ENCODE measurements at places on chromosomes 5 and 9.

GRCh38 chr5:157530226-157530972 lies 45.2 kb downstream of the ADAM19 start:
- DNase-seq = no peak

DNA sequence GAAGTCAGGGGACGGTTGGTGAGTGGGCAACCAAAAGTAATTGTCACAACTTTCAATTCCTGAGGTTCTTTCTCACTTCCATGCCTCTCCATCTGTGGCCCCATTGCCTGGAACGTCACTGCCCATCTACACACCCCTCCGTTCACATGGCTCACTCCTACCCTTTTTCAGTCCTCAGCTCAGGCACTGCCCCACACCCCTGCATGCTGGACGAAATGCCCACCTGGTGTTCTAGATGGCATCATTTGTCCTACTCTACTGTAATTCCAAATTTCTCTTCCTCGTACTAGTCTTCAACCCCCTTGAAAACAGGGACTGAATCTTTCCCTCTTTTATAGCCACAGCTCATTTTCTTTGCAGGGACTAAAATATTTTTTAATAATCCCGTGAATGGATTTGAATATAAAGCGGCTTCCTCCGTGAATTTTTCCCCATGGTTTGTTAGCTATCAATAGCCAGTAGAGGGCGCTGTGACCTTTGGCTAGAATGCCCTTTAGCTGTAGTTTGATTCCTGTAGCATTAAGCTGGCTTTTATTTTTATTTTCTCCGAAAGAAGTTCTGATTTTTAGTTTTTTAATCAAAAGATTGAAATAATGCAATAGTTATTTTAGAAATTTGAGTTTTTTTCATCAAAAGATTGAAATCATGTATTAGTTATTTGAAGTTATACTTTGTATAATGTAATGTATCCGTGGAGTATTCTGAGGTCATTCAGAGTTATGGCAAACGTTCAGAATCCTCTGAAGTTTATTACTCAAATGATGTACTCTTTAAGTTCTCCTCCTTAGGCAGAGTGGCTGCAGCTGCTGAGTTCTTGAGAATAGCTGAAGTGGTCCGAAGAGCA lies 232.1 kb downstream of the SH3GL2 start:
- DNase-seq = peak; percentile 52

- DNase-seq = no peak
Observed at GRCh38 chr5:95734906-95735305, 3.8 kb downstream of the RHOBTB3 start.

DNA sequence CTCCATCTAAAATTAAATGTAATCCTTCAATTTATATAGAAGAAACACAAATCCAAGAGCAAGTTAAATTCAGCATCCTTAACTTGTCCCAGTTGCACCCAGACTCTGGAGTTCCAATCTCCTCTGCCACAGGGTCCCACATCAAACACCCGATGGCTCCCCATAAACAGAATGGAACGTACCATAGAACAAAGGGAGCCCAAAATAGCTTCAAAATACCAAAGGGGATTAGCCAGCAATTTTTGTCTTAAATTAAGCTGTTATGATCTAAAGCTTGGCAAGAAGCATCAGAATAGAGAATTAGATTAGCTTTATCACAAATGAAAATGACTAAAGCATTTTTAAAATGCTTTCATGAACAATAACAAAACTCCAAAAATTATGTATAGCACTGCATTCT lies 112.8 kb downstream of the FANCC start:
- DNase-seq = no peak

DNA sequence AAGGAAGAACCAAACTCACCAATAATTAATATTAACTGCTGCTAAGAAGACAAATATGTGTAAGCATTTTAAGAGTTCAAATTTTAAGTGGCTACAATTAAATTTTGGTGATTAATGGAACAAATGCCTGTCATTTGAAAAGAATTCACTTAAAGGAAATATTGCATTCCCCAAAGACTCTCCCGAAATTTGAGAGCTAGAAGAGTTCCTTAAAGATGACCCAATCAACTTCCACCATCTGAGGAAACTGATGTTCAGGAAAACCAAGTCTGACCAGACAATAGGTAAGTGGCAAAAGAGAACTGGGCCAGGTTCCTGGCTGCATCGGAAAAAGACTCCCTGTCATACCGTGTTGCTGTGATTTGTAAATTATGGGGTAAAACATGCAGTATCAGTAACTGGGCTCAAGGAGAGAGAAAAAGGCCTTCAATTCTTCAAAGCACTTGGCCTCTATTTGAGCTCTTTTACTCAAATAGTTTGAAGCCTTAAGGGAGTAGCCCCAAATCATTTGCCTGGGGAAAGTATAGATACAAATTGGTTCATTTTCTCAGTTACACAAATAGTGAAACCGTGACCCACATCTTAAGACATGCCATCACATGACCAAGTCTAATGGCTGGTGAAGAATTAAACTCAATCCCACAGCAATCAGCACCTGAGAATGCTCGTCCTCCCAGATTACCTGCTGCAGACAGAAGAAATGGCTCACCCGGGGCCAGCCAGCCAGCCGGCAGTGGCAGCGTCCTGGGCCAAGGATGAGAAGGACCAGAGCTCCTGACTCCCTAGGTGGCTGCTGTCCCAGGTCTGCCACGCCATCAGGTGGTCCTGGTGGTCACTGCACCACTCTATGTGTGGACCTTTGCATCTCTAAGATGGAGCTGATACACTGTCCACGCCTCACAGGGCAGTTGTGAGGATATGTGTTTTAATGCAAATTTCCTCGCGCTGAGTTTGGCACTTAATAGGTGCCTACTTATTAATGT lies 162.9 kb downstream of the TTLL11 start:
- DNase-seq = no peak

DNA sequence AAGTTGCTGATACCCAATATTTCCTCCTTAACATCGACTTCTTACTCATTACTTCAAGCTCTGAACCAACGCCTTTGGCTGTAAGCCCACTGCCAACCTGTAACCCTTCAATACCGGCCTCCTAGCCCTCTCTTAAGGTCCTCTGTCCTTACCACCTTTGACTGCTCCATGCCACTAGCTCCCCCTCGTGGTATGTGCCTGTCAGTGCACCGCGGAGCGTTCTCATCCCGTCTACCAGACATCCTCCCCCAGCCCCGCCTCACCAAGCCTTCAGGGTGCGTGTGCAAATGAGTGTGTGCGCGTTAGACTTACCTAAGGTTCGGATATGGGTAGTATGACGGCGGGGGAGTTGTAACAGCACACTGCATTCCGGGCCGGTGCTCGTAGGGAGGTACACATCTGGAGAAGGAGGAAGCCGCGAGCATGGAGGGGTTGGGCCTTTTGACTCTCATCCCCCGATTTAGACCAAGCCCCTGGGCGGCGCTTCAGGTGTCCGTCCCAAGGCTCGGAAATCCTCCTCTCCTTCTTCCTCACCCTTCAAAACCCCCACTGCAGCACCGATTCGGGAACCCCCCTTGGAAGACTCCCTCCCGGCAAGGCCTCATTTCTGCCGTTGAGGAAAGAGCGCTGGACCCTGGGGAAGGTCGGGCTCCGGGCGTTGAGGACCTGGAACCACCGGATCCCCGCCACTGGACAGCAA lies 2.8 kb upstream of the MYORG start:
- DNase-seq = peak; percentile 94

DNA sequence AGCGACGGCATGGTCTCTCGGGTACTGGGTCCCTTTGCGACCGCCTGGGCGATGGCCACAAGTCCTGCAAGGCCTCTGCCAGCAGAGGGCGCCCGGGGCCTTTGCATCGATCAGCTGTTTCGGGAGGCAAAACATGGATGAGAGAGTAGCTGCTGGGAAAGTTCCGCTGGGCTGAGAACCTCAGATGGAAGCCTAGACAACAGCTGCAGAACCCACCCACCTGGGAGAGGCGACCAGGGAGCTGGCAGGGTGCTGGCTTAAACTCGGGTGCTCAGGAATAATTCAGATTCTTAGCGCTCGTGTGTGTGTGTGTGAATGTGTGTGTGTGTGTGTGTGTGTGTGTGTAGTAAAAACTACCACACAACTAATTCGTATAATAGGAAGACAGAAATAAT lies 50.0 kb downstream of the TRIM32 start:
- peak; percentile 68 for DNase-seq

- DNase-seq = peak; percentile 52
Observed at GRCh38 chr5:14593326-14594021, 11.9 kb downstream of the OTULINL start.

GRCh38 chr9:133372144-133372543 lies 3.7 kb downstream of the SURF4 start:
- no peak for DNase-seq

DNA sequence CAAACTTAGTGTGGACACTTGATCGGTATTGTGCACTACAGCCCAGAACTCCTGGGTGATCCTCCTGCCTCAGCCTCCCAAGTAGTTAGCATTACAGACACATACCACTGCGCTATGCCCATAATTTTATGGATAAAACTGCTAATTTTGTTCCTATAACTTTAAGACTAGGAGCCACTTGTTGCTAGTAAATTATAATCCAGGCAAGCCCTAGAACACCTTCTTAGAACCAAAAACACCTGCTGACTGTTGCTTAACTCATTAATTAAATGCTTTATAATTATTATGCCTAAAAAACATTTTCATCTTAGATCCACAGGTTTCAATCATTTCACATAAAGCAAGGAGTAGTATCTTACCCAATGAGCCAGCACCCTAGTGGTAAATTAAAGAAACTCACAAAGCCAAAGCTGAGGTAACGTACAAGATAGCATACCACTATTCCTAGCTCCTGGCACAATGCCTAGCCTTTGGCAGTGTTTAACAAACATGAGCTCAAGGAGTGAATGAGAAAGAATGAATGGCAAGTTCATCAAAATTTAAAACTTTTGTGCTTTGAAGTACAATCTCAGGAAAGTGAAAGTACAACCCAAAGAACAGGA lies 5.4 kb downstream of the MRPS27 start:
- DNase-seq = no peak

GRCh38 chr9:98491828-98492227 lies 216.9 kb downstream of the GABBR2 start:
- DNase-seq = no peak

DNA sequence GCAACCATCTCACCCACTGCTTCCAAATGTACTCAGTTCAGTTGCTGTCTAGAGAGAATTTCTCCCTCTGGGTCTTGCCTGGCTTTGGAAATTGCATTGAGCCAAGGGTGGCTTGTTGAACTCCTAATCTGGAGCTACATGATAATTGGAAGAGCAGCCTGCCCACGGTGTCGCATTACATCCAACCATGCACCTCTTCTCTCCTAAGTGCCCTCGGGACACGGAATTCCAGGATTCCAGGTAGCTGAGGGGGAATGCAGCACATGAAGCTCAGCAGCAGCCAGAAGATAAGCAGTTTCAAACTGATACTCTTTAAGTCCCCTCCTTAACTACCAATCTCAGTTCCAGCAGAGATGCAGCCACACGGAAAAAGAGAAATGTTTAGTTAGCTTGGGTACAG lies 509.4 kb upstream of the KLF4 start:
- DNase-seq = no peak

GRCh38 chr5:168117469-168117868 lies 174.0 kb upstream of the WWC1 start:
- no peak for DNase-seq

- no peak for DNase-seq
Observed at GRCh38 chr9:128175102-128175563, 15.1 kb downstream of the BBLN start.

GRCh38 chr9:78713614-78714405 lies 416.9 kb downstream of the PSAT1 start:
- DNase-seq = no peak
